ENCODE measurements at places on chromosomes 2 and 18.

DNA sequence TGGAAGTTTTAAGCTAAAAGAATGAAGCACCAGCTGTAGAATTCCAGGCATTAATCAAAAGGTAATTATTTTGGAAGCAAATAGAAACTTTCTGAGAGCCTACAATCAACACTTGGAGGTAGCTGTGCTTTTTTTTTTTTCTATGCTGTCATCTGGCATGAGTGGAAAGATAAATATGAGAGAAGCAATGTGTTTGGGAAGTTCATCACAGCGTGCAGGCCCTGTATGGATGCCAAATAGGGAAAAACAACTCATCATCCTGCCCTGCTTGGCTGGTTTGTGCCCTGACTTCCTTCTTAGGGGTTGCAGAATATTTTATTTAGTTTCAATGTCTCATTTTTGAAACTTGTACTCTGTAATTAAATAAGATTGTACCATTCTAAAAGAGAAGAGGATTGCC is 437.4 kb downstream of the PIK3C3 start:
- no peak for DNase-seq

GRCh38 chr18:11522992-11523391 is 86.4 kb upstream of the SLC35G4 start:
- DNase-seq: no peak

- no peak for DNase-seq
These were observed 43.8 kb upstream of the SERTAD2 start for GRCh38 chr2:64697297-64698176.

- DNase-seq: no peak
These were observed 143.8 kb downstream of the HAUS1 start for GRCh38 chr18:46247942-46248341.

- DNase-seq: no peak
These were observed 97.1 kb upstream of the RBMS1 start for GRCh38 chr2:160590664-160591063.

GRCh38 chr2:181943411-181944124 is 42.1 kb upstream of the PPP1R1C start:
- no peak for DNase-seq

DNA sequence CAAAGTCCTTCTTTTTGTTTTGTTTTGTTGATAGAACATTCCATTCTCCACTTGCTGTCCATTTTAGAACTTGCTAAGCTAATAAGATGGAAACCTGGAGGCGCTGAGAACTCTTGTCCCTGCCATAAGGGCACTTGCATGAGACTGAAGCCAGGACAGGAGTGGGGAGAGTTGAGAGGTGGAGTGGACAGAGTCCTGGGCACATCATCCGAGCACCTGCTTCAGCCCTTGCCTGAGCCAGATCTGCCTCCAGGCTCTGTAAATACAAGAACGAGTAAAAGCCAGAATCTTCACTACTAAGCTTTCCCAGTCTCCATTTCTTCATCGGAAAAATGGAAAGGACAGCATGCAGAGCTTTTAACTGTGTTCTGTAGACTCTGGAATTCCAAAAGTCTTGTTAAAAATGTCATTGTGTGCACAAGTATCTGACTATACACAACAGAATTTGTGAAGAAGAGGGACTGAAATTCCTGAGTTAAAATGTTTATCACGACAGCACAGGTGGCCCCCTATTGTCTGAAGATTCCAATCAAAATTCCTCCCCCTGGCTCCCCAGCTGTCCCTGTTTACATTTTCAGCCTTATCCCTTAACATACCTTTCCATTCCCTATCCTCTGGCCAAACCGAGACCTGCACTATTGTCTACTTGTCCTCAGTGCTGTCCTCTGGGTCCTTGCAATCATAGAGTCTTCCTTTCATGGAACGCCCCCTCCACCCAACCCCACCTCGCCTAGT is 498.2 kb upstream of the TNP1 start:
- no peak for DNase-seq

DNA sequence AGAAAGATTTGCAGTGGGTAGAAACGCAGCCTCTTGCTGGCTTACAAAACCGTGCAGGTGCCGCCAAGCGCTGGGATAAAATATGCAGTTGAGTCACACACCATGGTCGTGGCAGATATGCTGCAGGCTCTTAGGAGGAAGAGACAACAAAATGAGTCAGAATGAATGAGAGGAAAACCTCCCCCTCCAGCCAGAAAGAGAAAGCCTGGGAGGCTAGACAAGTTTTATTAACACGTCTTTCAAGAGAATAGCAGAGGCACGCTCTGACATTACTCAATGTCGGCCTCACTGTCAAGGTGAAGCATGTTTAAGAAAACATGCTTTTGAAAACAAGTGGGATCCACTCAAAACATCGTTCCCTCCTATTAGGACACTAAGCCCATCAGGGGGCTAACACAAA is 37.1 kb upstream of the ZCCHC2 start:
- DNase-seq: no peak

DNA sequence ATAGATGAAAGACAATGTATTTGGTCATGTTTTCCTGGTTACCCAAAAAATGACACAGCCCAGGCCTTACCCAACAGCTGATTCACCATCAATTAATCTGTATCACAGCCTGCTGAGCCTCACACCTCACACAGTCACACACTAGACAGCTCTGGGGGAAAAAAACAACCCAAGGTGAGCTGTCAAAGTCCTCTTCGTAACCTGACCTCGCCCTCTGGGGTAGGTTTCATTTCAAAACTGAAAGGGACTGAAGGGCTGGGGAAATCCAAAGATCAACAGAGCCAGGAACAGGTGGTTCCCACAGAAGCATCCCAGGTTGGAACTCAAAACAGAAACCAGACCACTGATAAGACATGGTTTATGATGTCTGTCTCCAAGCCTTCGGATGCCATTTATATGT is 18.2 kb upstream of the PCBP1 start:
- DNase-seq: peak; percentile 70

DNA sequence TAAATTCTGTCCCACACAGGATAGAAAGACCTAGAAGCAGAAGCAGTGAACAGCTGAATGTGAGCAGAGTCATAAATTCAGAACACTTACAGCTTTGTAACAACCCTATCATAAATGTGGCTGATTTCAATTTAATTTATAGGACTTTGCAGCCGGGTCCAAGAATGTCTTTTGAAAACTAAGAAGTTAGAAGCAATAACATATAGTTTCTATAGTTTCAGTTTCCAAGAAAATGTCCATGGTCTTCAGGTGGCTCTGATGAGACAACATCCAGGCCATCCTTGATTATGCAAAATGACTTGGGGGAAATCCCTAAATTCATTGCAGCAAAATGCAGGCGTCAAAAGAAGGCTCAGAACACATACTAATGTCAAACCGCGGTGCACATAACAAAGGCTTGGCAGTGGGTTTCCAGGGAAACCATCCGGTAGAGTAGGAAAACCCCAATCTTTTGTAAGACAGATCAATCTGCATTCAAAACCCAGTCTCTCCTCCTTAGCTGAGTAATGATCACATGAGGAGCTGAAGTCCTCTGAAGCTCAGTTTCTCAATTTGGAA is 442.2 kb upstream of the ID2 start:
- no peak for DNase-seq

DNA sequence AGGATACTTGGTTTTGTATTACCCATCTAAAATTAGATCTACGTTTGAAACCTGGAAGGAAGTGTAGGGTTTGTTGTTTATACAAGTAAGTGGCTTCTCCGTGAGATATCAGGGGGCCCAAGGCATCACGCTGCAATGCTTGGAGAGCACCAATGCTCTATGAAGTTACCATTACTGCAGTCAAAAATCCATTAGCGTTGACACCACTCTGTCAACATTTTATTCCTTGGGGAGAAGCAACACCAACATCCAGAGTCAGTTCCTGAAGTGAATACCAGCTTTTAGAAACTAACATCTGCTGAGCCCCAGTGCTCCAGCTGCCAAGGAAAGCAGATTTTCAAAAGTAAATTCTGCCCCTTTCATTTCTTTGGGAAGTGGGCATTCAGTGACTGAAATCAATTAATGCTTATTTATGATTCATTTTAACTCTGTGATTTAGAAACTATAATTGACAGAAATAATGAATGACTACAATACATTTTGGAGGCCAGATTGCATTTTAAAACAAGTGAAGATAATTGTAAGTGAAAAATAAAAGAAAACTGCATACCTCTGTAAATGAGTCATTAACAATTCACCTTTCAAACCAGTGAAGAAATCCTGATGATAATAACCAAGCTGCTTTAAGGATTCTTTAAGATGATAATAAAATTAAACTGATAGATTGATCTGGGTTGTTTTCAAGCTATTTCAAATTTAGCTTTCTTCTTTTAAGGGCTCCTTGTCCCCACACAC is 30.5 kb downstream of the LRP1B start:
- no peak for DNase-seq

DNA sequence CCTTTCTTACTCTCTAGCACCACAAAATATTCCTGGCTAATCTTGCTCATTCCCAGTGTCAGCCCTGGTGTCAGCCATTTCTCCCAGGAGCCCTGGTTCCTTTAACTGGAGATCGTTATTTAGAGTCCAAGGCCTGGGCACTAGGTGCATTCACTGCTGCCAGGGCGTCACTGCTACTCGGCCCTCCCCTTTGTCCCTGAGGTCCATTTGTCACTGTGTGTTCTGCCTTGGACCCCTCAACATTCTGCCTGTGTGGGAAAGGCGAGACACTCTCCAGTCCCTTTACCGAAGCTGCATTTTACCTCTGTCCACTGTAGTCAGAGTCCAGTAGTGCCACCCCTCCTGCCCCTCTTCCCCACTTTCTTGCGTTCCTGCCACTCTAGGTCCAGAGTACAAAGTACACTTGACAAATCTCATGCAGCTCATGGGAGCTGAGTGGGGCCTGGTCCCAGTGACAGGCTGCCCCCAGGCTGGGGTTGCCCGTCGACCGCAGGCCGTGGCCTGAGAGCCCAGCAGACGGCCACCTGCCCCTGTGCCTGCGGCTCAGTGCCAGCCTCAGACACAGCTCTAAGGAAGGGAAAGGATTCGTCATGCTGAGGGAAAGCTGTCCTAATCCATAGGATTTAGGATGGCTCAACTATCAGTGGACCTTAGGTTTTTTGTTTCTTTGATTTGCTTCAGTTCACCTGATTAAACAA is 52.1 kb downstream of the COPS8 start:
- DNase-seq: no peak

GRCh38 chr18:54882318-54882717 is 54.0 kb downstream of the RAB27B start:
- no peak for DNase-seq
